ENCODE measurements at places on chromosomes 4 and X.

DNA sequence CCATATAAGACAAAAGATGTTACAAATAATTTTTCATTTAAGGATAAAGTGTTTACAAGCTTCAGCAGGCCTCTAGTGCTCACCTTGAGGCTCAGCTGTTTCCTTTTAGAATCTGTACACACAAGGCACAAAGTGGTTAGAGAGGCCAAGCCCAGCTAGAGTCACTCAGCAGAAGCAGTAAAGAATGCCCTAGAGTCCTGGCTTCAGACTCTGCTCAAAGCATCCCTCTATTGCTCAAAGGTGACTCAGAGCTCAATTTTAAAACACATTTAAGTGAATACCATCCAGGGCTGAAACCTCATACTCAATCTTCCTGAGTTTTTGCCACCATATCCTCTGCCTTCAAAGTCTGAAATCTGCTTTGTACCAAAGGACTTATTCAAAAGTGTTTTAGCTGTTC lies 22.6 kb upstream of the PHF8 start:
- peak; percentile 56 for DNase-seq

DNA sequence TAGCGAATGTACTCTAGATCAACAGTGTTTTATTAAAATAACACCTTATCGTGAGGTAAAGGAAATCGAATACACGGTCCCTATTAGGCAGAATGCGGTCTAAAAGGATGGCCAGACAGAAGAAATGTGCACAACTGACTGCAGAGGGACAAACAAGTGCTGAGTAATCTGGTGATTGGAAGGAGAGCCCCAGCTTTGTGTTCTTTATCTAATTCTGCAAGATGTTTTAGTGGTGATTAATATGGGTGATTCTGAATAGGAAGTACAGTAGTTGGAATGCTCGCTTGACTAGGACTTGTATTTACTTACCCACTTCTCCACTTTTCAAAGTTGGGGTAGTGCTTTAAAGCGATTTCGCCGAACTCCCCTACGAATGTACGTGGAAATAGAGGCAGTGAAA lies 1.2 kb downstream of the WDR44 start:
- DNase-seq, result peak; percentile 70

GRCh38 chrX:21933077-21933476 lies 7.4 kb upstream of the SMS start:
- no peak for DNase-seq

DNA sequence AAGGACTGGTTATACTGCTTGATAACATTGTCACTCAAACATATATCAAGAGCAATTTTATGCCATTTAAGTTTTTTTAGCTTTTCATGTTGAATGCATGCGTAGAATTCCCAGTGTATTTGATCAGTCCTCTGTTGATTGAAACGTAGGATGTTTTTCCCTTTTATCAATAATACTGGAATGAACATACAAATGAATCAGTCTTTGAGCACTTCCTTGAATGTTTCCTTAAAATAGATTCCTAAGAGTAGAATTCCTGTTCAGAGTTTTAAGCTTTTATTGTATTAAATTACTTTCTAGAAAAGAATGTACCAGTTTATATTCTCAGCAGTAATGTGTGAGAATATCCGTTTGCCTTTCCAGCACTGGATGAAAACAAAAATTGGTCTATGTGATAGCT lies 37.8 kb downstream of the ADD1 start:
- DNase-seq, result no peak

GRCh38 chr4:75844151-75844662 lies 58.0 kb downstream of the PPEF2 start:
- DNase-seq, result peak; percentile 98

DNA sequence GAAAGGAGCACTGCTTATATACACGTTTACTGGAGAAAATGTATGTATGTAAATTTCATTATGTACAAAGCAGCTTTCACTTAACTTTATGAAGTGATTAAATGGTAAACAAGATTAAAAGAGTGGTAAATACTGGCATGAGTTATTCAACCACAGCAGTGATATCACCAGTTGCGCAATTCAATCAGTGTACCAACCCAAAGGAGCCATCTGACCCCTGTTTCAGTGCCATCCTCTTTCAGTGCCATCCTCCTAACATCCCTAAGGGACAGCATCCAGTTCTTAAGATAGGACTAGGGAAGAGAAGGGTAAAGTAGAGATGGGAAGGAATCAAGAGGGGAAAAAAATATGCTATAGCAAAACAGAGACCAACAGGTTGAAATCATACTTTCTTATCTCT lies 16.2 kb downstream of the HPF1 start:
- no peak for DNase-seq

GRCh38 chrX:39905538-39905891 lies 192.2 kb downstream of the BCOR start:
- peak; percentile 11 for DNase-seq

- DNase-seq, result peak; percentile 69
These were observed 25.3 kb upstream of the S100P start for GRCh38 chr4:6668391-6668790.

DNA sequence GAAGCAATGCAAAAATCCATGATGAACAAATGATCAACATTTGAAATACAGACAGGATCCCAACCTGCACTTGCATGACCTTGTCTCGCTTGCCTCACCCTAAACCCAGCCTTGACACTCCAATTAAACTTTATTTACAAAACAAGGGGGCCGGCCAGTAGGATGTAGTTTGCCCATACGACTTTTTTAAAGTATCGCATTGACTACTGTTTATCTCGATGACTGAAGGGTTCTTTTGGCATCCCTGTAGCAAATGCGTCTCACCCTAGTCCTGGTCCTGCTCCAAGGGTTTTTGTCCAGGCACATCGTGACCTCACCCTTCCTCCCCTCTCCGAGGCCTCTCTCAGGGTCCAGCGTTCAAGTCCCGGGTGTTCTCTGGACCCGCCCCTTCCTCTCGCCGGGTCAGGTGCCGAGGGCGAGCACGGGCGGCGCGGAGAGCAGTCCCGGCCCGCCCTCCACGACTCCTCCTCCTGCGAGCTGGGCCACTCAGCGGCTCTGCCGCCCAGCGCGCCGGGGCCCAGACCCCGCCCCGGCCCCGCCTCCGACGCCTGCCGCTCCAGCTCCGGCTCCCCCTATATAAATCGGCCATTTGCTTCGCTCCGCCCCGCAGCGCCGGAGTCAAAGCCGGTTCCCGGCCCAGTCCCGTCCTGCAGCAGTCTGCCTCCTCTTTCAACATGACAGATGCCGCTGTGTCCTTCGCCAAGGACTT lies at the start of gene SLC25A5:
TSS of gene SLC25A5 (plus strand) at position 603 of the 709 bp plus-strand sequence. CDS start at position 675, 72 bp downstream.
- peak; percentile 66 for DNase-seq

DNA sequence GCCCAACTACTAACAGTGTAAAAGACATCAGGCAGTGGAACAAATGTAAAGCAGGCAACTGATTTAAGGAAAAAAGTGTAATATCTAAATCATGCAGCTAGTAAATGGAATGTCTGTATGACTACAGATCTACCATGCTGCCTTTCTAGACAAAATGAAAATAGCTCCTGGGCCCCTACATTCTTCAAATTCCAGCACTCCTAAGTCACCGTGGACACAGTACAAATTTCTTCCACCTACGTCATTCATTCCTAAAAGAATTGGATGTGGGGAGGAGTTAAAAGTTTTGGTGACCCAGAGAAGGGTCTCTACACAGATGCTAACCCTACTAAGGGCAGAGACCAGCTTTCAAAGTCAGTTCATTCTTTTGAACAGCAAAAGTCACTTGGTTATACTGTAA lies 137.2 kb upstream of the ARHGEF9 start:
- peak; percentile 28 for DNase-seq

GRCh38 chrX:71147496-71148277 lies 3.0 kb downstream of the NLGN3 start:
- DNase-seq, result no peak

DNA sequence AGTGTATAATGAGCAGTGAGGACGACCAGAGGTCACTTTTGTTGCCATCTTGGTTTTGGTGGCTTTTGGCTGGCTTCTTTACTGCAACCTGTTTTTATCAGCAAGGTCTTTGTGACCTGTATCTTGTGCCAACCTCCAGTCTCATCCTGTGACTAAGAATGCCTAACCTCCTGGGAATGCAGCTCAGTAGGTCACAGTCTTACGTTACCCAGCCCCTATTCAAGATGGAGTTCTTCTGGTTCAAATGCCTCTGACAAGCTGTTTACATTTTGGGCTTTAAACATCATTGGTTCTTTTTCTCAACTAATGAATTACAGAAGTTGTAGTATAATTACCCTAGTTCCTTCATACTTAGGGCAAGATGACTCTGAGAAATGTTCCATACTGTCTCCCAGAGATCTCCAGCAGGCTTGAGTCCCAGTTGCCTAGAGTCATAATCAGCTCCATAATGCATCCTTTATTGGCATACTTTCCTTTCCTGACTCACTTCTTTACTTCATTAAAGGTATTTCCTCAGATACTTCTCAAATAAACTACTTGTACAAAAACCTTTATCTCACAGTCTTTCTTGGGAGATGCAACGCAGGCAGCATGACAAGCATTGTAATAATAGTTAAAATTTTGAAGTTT lies 136.5 kb downstream of the KDM6A start:
- peak; percentile 33 for DNase-seq
